A549 (cell line): ENCODE measurements at places on chromosomes 2 and 18.

- DNase-seq: no peak
Observed at GRCh38 chr2:235240574-235240973, 253.3 kb upstream of the AGAP1 start.

- no peak for DNase-seq
Observed at GRCh38 chr2:232870766-232871371, 805 bp downstream of the SNORC start.

GRCh38 chr2:54042897-54043620 lies 72.3 kb upstream of the PSME4 start:
- peak; percentile 32 for DNase-seq

DNA sequence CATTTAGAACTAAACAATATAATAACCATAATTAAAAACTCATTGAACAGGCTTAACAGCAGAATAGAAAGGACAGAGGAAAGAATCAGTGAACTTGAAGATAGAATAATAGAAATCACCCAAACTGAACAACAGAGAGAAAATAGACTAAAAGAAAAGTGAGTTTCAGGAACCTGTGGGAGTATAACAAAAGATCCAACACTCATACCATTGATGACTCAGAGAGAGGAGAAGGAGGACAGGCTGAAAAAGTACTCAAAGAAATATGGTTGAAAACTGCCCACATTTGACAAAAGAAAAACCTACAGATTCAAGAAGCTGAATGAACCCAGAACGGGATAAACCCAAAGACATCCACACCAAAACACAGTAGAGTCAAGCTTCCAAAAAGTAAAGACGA lies 54.2 kb upstream of the FMNL2 start:
- no peak for DNase-seq

GRCh38 chr18:51077217-51077616 lies 47.2 kb downstream of the SMAD4 start:
- no peak for DNase-seq

- DNase-seq: no peak
Observed at GRCh38 chr18:14930076-14930475, 182.1 kb downstream of the ANKRD30B start.

DNA sequence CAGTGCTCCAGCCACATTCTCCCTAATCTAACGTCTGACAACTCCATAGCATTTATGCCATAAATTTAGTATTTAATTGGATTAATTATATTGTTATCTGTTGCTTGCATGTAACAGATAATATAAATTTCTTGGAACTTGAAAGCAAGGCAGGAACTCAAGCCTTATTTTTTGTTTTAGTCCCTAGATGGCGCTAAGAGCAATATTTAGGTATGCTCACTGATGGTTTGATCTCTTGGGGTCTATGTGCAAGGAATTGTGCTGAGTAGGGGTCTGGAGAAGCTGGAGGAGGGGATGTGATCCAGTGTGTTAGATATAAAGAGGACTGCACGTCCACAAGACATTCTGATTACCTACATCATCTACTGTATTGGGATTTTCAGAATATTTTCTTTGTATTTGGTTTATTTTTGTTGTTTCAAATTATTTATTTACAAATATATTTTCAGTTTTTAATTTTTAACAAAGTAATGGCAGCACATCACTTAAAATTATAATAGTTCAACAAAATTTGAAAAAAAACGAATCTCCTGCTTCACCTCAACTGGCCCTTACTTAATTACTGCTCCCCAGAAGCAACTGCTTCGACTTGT lies 32.8 kb downstream of the KATNAL2 start:
- no peak for DNase-seq

- DNase-seq: no peak
Observed at GRCh38 chr2:171726847-171727450, 39.7 kb downstream of the DYNC1I2 start.

DNA sequence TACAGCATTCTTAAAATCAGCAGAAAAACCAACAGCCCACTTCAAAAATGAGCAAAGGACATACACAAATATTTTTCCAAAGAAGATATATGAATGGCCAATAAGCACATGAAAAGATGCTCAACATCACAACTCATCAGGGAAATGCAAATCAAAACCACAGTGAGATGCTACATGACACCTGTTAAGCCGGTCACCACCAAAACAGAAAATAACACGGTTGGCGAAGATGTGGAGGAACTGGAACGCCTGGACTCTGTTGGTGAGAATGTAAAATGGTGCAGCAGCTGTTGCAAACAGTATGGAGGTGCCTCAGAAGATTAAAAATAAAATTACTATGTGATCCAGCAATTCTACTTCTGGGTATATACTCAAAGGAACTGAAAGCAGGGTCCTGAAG lies 184.8 kb downstream of the INHBB start:
- no peak for DNase-seq

GRCh38 chr2:215698566-215698965 lies 262.7 kb upstream of the FN1 start:
- no peak for DNase-seq

DNA sequence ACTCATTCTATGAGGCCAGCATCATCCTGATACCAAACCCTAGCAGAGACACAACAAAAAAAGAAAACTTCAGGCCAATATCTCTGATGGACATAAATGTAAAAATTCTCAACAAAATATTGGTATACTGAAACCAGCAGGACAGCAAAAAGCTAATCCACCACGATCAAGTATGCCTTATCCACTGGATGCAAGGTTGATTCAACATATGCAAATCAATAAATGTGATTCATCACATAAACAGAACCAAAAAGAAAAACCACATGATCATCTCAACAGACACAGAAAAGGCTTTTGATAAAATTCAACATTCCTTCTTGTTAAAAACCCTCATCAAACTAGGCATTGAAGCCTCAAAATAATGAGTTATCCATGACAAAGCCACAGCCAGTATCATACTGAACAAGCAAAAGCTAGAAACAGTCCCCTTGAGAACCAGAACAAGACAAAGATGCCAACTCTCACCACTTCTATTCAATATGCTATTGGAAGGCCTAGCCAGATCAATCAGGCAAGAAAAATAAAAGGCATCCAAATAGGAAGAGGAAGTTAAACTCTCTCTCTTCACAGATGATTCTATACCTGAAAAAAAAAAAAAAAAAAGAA lies 45.3 kb downstream of the RTTN start:
- no peak for DNase-seq

- DNase-seq: peak; percentile 15
Observed at GRCh38 chr18:26813043-26813442, 52.5 kb downstream of the AQP4 start.

GRCh38 chr2:114089636-114090319 lies 199.9 kb downstream of the ACTR3 start:
- no peak for DNase-seq

GRCh38 chr2:231129216-231129615 lies 4.4 kb upstream of the HTR2B start:
- DNase-seq: no peak

GRCh38 chr2:74530239-74531187 lies 780 bp downstream of the HTRA2 start:
- DNase-seq: no peak

GRCh38 chr18:135045-135444 lies 23.3 kb upstream of the USP14 start:
- no peak for DNase-seq

- DNase-seq: no peak
Observed at GRCh38 chr2:233926806-233927205, 9.6 kb downstream of the TRPM8 start.

- DNase-seq: peak; percentile 89
Observed at GRCh38 chr18:23627321-23627720, 35.4 kb downstream of the ANKRD29 start.

DNA sequence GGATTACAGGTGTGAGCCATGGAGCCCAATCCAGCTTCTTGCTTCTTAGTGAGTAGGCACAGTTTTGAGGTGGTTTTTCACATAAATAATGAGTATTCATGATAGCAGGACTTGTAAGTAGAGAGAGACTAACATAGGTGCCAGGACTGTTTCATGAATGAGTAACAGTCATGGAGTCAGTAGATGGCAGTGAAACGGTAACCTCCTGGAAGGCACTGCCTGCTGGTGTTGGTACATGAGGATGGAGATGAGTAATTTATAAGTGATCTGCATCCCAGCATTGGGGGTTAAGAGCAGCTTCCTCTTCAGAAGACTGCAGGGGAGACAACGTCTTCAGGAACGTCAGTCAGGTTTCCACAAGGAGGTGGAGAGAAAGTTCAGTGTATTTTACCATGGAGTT lies 143.8 kb downstream of the HAUS1 start:
- no peak for DNase-seq

DNA sequence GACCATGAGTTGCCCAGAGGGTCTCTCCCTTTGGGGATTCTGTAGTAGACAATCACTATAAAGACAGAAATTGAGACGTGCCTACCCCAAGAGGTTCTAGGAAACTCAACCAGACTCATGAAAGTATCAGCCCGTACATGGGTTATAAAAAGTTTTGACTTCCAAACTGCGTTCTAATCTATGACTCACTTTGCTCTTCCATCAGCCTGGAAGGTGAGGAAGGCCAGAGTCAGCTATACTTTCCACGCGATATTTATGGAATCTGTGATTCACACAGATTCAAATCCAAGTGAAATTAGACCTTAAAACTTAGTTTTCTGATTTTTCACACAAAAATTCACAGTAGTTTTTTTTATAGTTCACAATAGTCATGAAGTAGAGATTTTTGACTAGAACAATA lies 7.7 kb upstream of the LYPD1 start:
- DNase-seq: no peak

DNA sequence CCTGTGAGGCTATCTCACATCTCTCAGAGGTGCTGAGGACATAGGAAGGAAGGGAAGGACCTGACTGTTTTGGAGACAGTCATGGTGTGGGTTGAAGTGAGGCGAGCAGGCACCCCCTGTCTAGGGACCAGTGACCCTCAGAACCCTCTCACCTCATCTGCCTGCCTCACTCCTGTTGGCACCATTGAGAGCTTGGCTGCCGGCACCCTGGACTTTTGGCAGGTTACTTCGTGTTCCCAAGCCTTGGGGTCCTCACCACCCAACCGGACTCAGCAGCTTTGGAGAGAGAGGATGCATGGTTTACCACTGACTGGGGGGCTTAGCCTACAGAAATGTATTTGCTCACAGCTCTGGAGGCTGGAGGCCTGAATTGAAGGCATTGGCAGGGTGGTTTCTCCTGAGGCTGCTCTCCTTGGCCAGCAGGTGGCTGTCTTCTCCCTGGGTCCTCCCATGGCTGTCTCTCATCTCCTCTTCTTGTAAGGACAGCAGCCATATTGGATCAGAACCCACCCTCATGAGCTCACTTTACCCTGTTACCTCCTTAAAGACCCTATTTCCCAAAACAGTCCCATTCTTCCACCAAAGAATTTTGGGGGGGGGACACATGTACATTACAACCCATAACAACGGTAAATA lies 142.0 kb downstream of the TSN start:
- peak; percentile 64 for DNase-seq

GRCh38 chr2:112730216-112730615 lies 9.4 kb downstream of the NT5DC4 start:
- no peak for DNase-seq

- no peak for DNase-seq
Observed at GRCh38 chr18:22816266-22817176, 116.6 kb upstream of the RBBP8 start.

- no peak for DNase-seq
Observed at GRCh38 chr2:61878761-61879160, 9.7 kb downstream of the CCT4 start.

DNA sequence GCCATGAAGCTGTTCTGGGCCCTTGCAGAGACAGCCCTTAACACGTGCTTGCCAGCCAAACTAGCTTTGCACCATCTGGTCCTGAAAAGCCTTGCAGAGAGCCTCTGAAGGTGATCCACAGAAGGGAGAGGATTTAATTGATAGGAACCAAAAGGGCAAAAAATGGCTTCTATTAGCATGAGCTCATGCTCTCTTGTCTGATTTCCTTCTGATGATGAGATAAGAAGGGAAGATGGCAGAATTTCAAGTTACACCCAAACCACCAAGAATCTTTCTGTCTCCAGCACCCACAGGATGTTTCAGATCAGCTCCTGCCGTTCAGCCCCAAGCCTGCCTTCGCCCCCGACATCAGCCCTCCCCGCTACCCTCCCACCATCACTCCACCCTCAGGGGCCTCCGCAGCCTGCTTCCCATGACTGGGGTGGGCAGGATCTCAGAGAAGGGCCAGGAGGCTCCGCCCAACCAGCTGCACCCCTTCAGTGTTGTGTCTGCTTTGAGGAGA lies 23.4 kb upstream of the GLI2 start:
- DNase-seq: no peak

DNA sequence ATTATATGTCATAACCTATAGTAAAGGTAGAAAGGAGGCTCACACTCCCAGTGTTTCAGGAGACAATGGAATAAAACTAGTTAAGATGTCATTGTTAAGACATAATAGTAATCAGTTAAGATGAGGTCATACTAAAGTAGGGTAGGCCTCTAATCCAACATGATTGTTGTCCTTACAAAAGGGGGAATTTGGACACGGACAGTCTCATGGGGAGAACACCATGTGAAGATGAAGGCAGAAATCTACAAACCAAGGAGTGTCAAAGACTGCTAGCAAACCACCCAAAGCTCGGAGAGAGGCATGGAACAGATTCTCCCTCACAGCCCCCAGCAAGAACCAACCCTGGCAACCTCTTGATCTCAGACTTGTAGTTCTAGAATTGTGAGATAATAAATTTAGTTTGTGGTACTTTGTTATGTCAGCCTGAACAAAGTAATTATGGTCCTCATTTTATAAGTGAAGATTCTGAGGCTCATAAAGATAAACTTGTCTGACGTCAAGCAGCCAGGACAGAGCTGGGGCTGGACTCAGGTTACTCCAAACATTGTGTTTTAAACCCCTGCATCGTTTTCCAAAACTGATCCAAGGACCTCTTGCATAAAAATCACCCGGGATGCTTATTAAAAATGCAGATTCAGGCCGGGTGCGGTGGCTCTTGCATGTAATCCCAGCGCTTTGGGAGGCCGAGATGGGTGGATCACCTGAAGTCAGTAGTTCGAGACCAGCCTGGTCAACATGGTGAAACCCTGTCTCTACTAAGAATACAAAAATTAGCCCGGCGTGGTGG lies 47.8 kb downstream of the CCDC195 start:
- DNase-seq: no peak

GRCh38 chr2:152376385-152376784 lies 41.4 kb downstream of the FMNL2 start:
- no peak for DNase-seq
